NCI-H1436 treated with DMSO at 0.1 percent for 48 hours (cell line): ENCODE measurements at places on chromosomes 2 and 18.

DNA sequence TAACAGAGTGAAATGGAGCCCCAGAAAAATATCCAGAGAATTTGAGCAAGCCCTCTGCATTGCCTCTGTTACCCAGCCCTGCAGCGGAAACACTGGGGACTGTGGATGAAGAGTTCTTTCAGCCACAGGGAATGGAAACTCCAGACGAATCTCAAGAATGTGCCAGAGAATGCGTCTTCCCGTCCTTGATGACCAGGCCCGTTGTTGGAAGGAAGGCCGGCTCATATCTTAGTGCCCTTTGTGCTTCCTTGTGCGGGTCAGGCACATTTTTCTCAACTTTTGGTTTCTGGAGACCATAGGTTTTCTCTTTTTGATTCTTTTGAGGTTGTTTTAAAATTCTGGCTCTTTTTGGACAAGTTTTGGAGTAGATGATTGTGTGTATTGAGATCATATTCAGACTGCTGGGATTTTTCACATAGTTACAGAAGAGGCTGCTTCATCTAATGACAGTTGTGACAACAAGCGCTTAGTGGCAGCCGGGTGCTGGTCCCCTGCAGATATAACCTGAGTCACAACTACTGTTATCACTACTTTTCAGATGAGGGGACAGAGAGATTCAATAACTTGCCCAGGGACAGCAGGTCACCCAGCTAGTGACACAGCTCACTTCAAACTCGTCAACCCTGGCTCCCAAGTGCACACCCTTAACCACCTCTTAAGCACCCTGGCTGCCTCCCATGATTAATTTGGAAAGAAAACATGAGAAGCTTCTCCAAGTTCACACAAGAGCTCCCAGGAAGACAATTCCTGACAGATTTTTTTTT lies 15.7 kb downstream of the MAL start:
- no peak for DNase-seq

GRCh38 chr18:35777039-35777438 lies 195.4 kb upstream of the RMP24 start:
- no peak for DNase-seq

DNA sequence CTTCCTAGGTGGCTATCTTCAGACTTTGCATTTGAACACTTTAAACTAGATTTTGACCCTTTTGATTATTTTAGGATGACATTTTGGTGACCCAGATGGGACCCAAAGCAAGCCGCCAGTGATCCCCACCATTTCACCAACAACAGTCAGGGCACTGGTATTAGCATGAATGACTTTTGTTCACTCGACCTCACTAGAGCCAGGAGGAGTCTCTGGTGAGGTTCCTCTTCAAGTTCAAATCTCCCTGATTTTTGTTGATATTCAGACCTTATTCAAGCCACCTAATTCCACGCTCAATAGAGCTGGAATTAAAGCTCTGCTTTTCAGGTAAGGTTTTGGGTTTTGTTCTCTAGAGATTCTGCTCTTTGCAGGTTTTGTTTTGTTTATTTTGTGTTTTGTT lies 202.3 kb downstream of the MREG start:
- DNase-seq, result no peak

GRCh38 chr18:69701305-69701704 lies 246.4 kb downstream of the CD226 start:
- DNase-seq, result no peak

DNA sequence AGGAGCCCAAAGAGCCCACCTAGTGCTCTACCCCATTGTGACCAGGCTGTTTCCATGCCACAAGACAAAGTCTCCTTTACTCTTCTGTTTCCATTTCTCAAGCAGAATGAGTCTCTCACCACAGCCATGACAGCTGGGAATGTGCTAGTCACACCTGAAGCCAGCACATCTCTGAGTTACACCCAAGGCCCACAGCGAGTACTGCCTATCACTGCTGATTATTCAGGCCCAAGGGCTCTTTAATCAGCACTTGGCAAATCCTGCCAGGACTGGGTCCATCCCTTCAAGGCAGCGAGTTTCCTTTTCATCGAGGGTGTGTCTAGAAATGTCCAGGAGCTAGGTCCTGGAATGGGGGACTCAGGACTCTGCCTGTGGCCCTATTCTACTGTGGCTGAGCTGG lies 14.6 kb upstream of the PPP1R1C start:
- no peak for DNase-seq

- DNase-seq, result no peak
Observed at GRCh38 chr2:193326296-193326695, 1131.6 kb upstream of the TMEFF2 start.

DNA sequence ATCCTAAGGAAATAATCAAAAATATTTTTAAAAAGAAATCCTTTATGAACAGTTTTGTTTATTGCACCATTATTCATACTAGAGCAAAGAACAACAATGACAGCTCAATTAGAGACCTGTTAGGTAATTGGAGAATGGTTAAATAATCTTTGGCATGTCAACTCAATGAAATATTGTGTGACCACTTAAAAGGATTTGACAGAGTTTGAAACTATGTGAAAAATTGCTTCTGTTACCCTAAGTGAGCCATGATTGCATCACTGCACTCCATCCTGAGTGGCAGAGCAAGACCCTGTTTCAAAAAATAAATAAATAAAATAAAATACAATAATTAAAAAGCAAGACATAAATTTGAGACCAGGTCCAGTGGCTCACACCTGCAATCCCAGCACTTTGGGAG lies 66.1 kb upstream of the ATP8B1 start:
- no peak for DNase-seq

- DNase-seq, result no peak
Observed at GRCh38 chr18:37481491-37481890, 84.1 kb downstream of the CELF4 start.
